Adipose tissue (tissue), 3 donors: ENCODE measurements at places on chromosomes 1 and 21. TPM values are rescaled to one million over a fixed set of nuclear protein-coding genes. Genes with fewer than 3 reads are reported as not detected.

Gene KRTAP12-2
- polyA plus RNA-seq, result 0.79 TPM

Gene SH2D1B
- 0.09 TPM for polyA plus RNA-seq

Gene PLA2G2F
- not detected for polyA plus RNA-seq

Gene TTLL7
- 5.1 TPM for polyA plus RNA-seq
